ENCODE measurements at places on chromosomes 5 and 9.

- no peak for DNase-seq
These were observed 114.3 kb upstream of the TSLP start for GRCh38 chr5:110956913-110957813.

- DNase-seq: no peak
These were observed 34.7 kb downstream of the C9orf50 start for GRCh38 chr9:129586245-129586644.

- DNase-seq: no peak
These were observed 91.0 kb downstream of the SNX18 start for GRCh38 chr5:54608423-54609085.

DNA sequence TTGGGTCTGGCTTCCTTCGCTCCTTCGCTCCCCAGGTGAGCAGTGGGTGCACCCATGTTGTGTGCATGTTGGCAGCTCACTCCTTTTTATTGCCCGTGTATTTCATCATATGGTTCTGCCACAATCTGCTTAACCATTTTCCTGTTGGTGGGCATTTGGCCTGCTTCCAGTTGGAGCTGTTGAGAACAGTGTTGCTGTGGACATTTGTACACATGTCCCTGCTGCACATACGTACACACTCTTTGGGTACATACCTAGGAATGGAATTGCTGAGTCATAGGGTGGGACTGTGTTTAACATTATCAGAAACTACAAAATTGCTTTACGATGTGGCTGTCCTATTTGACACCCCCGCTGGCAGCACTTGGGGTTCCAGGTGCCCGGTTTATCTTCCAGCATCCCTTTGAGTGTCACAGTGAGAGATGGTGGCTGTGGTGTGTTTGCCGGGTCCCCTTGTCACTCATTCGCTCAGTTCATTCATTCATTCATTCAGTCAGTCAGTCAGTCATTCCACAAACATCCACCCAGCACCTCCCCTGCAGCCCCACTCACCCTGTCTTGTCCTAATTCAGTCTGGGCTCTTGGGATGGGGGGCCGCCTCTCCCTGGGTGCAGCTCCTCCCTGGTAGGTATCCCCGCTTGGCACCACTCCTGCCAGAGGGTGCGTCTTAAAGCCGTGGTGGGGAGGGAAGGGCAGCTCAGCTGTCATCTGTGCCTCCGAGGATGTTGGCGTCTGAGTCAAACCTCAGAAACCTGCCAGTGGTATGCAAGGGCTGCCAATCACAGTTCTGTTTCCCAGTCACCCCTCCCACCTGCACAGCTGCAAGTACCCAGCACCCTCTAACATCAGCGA, 7.9 kb upstream of the FIBCD1 start:
- no peak for DNase-seq

DNA sequence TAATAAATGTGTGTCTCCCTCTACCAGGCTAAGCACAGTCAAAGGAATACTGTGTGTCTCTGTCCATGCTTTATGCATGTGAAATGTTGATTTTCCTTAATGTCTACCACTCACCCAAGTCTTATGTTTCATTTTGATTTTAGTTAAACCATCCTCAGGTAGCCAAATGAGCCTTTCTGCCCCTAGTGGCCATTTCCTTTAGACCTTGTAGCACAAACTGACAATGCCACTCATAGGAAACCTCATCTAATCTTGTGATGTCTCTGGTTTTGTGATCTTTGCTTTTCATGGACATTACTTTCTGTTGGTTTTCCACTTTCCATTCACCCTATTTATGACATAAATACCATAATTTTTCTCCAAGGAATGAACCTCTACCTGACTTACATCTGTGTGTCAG, 820.8 kb downstream of the MAT2B start:
- no peak for DNase-seq

DNA sequence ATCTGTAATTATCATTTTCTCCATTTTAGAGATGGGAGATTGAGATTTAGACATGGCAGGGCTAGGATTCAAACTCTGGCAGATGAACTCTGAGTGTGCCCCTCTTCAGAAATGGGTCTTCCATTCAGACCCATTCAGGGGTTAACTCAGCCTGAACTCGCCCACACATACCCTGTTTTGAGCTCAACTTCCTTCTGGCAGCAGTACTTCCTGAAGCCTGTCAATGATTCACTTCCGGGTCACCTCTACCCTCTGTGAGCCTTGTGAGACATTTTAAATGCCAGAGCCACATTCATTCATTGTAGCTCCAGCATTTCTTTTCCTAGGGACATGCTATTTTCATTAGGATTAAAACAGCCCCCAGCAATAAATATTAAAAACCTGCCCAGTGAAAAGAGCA, 209.3 kb upstream of the SLC24A2 start:
- no peak for DNase-seq

- DNase-seq: no peak
These were observed 38.3 kb downstream of the RETREG1 start for GRCh38 chr5:16578474-16578883.

GRCh38 chr5:86029308-86029707, 588.4 kb upstream of the COX7C start:
- DNase-seq: no peak

GRCh38 chr5:171644536-171644935, 141.1 kb upstream of the SMIM23 start:
- DNase-seq: no peak

- DNase-seq: no peak
These were observed 6.6 kb downstream of the SLC22A4 start for GRCh38 chr5:132300577-132301343.

- no peak for DNase-seq
These were observed 5.4 kb downstream of the NFIL3 start for GRCh38 chr9:91418215-91418610.

DNA sequence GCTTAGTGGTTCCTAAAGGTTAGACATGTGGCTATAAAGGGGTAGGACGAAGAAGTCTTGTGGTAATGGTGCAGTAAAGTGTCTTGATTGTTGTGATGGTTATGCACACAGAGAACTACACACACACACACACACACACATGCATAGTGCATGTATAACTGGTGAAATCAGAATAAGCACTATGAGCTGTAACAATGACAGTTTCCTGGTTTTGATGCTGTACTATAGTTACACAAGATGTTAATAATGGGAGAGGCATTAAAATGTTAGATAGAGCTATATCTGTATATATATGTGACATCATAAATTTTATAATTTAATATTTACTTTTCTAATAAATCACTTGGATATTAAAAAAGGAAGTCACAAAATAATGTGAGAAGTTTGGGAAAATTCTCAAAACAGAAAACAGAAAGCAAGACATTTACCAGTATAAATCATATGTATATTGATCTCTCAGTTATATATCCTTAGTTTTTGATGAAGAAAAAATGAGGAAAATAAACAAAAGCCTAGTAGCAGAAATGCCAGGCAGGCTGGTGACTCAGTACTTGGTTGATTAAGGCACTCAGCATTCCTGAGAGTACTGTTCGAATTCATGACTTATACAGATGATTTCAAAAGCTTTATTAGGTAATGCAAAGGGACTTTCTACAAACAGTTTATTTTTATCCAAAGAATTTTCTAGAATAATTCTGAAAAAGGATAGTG, 350.5 kb upstream of the DAB2 start:
- DNase-seq: no peak

- DNase-seq: no peak
These were observed 40.5 kb upstream of the TRIO start for GRCh38 chr5:14102666-14103065.

DNA sequence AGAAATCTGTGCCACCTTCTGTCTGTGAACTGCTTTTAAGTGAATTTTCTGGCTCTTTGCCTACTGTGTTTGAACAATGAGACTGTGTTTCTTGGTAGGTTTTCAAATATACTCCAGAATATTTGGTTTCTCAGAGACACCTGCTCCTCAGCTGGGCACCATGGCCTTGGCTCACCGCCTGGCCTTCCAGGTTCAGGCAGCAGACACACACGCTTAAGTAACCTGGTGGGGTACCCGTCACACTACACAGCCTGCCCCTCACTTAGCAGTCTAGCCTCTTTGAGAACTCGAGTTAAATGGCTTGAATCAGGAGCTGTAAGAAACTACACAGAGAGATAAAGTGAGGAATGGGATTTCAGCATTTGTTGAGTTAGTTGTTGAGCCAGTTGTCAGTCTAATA, 530.5 kb downstream of the MTRR start:
- no peak for DNase-seq

DNA sequence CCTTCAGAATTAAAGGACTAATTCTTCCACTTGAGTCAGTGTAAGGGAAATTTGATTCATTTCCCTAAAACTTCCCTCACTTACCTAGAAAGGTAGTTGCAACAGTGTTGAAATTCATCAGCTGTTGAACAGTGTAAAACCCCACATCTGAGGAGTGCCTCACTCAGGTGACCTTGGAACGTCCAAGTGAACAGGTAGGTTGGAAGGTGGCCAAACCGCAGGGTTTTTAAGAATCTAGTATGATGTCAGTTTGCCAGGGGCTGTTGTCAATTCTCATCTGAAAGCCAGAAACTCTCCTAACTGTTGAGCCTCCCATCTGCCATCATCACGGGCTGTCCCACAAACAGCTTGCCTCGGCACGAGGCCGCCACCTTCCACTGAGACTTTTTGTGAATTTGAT, 105.7 kb downstream of the TMEM174 start:
- no peak for DNase-seq

- no peak for DNase-seq
These were observed 100.8 kb upstream of the PITX1 start for GRCh38 chr5:135134691-135135381.

DNA sequence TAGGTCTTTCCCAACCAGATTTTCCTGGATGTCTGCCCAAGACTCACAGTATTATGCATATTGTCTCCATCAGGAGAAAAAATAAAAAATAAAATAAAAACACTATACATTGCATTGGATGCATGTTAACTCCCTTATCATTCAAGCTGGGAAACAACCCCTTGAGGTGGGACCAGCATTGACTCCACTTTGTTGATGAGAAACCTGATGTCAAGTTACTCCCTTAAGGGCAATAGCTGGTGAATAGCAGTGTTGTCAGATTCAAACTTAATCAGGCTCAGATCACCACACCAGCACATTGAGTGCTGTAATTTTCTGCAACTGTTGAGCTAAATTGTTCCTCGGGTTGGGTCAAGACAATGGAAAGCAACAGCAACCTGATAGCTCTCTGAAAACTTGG, 264.0 kb upstream of the TRIM32 start:
- no peak for DNase-seq

GRCh38 chr5:39202597-39203274, 16.6 kb downstream of the FYB1 start:
- no peak for DNase-seq

GRCh38 chr5:44001675-44002380, 387.4 kb downstream of the FGF10 start:
- DNase-seq: no peak

GRCh38 chr9:36092509-36093215, 43.9 kb upstream of the GLIPR2 start:
- DNase-seq: no peak

Data from T-helper 17 cell (primary cell).